NCI-H2107 (cell line): ENCODE measurements at places on chromosomes 11 and 22.

DNA sequence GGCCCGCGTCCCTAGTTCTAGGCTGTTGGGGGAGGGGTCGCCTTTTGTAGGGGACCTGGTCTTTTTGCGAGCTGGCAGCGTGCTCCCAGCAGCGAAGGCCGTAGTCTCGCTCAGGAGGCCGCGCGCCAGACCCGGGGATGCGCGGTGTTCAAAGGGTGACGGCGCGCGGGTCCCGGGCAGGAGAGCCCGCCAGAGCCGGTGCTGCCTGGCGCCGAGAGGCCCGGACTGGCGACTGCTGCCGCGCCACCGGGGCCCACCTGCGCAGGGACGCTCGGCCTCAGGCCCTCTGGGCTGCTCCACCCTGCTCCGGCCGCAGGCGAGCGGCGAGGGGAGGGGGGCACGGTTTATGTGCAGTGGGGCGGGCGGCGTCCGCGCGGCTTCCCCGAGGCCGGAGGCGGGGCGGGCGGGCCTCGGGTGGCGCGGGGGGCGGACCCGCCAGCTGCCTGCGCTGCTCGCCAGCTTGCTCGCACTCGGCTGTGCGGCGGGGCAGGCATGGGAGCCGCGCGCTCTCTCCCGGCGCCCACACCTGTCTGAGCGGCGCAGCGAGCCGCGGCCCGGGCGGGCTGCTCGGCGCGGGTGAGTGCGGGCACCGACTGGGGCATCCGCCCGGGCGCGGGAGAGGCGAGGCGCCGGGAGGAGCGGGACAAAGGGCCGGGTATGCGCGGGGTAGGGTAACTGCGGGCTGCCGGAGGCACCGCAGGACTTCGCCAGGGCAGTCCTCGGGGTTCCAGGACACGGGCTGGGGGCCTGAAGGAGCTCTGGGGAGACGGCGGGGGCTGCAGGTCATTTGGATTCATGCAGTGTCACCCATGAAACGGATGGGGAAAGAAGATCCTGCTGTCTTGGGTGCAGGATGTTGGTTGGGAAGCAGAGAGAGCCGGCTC lies at the start of gene PRSS23:
Gene PRSS23 (plus strand): TSS at position 467 of the 884 bp plus-strand sequence. CDS start 7,102 bp downstream, outside the sequence.
- no peak for DNase-seq

- no peak for DNase-seq
Measured at GRCh38 chr22:25482868-25483639, 81.4 kb upstream of the GRK3 start.

DNA sequence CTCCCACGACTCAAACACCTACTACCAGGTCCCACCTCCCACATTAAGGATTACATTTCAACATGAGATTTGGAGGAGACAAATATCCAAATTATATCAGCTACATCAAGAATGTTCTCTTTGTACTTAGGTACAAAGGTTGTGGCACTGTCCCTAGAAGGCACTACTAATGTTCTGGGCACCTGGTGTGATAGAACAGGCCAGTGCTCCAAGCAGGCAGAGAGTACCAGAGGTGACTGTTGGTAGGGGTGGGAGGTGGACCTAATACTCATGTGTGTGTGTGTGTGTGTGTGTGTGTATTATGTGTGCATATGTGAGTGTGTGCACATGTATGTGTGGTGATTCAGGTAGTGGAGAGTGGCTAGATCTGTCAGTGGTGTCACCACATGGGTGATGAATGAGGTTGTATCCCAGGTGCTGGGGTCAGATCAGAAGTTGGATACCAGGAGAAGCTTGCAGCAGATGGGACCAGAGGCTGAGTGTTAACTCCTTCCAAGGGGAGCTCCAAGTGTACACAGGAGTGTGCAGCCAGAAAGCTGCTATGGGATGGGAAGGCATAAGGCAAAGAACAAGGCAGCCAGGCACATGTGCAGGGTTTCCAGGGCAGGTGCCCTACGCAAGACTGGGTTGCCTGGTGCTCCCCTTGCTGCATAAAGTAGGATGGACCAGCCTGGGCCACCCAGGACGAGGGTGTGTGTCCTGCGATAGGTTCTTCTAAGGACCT lies 17.7 kb upstream of the NNMT start:
- no peak for DNase-seq

- DNase-seq, result no peak
Measured at GRCh38 chr11:75845324-75845723, 30.3 kb downstream of the UVRAG start.
